ENCODE measurements at places on chromosomes 6 and 20.

DNA sequence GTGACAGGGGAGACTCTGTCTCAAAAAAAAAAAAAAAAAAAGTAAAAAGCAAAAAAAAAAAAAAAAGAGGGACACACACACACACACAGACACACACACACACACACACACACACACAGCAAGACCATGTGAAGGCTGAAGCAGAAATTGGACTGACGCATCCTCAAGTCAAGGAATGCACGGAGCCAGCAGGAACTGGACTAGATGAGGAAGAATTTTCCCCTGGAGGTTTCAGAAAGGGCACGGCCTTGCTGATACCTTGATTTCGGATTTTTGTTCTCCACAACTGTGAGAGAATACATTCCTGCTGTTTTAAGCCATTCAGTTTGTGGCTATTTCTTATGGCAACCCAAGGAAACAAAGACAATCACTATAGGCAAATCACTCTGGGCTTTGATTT is 176.9 kb upstream of the SALL4 start:
- no peak for DNase-seq

- DNase-seq: no peak
Measured at GRCh38 chr6:167970230-167970629, 27.2 kb upstream of the KIF25 start.

GRCh38 chr20:62949153-62949821 is 3.2 kb upstream of the SLC17A9 start:
- DNase-seq: no peak

- DNase-seq: no peak
Measured at GRCh38 chr6:143782481-143782880, 60.7 kb upstream of the LTV1 start.

- DNase-seq: no peak
Measured at GRCh38 chr20:11714886-11715285, 202.8 kb upstream of the BTBD3 start.

- DNase-seq: no peak
Measured at GRCh38 chr6:32214126-32214525, 9.7 kb downstream of the NOTCH4 start.

DNA sequence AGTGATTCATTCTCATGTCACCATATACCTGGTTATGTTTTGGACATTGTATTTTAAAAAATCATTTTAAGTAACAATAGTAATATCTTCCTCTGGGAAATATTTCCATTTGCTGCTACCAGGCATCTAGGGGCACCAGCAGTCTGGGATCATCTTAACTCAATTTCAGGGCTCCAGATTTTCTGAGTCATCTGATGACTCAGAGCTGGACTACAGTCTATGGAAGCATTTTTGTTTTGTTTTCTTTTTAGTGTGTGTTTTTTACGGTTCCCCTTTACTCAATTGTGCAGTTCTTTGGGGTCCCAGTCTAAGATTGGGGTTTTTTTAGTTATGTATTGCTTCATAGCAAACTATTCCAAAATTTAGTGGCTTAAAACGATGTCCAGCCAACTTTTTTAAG is 5.7 kb upstream of the FKBP5 start:
- DNase-seq: no peak

DNA sequence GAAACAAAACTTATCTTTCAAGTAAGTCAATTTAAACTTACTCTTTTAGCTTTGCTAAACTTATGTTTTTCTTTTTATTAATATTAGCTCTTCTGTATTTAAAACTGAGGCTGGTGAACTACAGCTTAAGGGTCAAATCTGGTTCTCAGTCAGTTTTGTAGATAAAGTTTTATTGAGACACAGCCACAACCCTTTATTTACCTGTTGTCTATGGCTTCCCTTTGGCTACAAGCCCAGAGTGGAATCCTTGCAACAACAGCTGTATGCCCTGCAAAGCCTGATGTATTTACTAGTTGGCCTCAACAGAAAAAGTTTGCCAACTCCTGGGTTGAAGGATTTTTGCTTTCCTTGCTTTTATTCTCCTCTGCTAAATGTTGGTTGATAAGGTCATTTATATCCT is 491.4 kb upstream of the RNF217 start:
- DNase-seq: no peak

- DNase-seq: no peak
Measured at GRCh38 chr6:159720708-159721107, 6.6 kb upstream of the WTAP start.

DNA sequence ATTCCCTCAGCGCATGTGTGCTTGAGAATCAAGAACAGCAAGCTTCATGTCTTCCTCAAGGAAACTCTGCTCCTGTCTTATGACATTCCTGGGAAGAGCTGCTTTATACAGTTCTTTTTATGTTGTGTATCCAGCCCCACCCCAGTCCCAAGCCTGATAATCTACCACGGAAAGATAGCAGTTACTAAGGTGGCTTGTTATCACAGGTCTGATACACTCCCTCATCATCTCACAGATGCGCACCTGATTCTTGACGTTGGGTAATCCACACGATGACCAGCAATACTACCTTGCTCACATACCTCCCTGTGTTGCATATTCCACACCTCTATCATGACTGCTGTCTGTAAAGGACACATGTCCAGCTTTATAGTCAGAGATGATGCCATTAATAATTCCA is 3.2 kb downstream of the NHLRC1 start:
- DNase-seq: no peak

DNA sequence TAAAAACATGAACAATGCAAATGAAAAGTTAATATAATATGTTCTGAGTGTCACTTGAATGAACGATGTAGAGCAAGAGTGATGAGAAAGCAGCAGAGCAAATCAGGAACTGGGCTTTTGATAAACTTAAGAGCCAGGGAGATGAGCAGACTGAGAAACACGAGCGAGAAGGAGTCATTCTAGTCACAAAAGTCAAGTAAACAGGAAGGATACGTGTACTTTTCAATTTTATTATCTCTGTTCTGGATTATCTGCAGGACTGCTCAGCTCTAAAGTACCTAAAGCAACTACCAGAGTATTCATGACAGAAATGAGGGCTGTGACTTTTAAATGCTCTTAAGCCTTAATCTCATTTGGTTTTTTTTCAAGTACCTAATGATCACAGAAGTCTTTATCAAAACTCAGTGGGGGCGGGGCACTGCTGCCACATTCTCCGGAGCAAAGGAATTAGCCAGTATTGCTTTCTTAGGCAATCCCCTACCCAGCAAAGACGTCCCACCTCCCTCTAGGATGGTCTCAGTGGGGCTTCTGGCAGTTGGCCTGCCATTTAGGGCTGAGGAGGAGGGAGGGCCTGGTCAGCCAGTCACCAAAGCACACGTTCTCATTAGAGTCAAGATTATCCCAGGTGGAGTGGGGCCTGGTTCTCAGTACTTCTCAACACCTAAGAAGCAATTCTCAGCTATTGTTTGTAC is 8.6 kb downstream of the MAN1A1 start:
- DNase-seq: no peak

DNA sequence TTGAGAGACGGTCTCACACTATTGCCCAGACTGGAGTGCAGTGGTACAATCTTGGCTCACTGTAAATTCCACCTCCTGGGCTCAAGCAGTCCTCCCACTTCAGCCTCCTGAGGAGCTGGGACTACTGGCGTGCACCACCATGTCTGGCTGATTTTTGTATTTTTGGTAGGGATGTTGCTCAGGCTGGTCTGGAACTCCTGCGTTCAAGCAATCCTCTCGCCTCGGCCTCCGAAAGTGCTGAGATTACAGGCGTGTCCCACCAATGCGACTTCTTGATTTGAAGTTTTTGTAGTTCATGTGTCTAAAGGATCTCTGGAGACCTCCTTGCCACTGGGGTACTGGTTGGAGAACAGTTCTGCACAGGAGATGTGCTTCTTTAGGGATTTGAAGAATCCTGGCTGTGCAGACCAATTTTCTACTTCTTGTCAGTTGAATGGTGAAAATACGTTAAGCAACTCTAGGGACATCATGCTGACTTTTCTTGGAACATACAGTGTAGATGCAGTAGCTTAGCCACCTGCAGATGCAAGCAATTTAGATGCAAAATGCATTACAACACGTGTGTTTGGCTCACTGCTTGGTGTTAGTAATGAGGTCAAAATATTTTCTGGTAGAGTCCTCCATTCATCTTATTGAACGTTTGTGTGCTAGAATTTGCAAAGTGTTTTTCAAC is 28.2 kb downstream of the SYTL3 start:
- no peak for DNase-seq

DNA sequence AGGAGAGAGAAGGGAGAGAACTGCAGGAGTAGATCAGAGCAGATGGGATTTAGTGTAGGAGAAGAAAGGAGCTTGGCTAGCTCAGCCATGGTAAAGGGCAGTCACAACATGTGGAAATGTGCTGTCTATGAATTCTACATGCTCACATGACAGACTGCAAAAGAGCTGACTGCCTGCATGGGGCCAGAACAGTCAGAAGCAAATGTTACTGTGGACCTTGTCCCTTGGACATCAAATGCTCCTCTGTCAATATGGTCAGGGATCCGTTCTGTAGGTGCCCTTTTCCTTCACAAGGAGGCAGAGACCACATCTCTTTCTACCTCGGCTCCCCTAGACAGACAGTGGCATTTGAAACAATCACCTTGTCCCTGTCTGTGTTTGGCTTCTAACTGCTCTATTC is 46.6 kb upstream of the HIVEP1 start:
- no peak for DNase-seq

- no peak for DNase-seq
Measured at GRCh38 chr6:138503881-138504680, 4.8 kb upstream of the NHSL1 start.

- DNase-seq: no peak
Measured at GRCh38 chr6:166950443-166950821, 5.9 kb downstream of the RNASET2 start.

- no peak for DNase-seq
Measured at GRCh38 chr6:150030611-150031010, 5.3 kb upstream of the RAET1L start.

GRCh38 chr6:36970892-36971842 is 14.8 kb downstream of the MTCH1 start:
- no peak for DNase-seq

DNA sequence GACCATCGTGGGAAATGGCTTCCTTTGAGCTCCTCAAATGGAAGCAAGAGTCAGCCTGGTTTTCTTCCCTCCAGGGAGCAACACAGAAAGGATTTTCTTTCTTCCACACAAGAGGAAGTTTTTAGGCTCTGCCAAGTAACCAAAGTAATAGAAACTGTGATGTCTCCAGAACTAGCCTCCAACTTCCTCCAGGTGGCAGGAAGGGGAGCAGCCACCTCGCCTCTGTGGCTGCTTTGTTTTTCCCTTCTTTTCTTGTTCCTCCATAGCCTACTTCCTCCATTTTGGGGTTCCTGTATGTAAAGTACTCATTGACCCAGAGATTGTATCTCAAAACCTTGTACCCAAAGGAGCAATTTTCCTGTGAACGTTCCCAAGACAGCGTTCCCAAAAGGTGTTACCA is 32.7 kb upstream of the CCR6 start:
- DNase-seq: no peak

DNA sequence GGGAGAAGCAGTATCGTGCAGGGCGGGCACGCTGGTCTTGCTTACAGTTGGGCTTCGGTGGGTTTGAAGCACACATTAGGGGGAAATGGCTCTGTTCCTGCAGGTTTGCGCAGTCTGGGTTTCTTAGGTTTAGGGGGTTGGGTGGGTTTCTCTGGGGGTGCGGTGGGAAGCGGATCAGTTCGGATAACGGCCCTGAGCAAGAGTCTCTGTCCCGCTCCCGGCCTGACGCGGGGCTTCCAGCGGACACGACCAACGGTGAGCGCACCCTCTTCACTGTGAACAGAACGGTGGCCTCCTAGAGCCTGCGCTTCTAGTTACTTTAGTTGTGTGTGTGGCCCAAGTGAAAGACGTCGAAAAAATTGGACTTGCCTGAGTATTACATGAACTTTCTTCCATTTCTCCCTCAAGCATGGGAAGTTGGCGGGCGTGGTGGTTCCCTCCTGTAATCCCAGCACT is 635 bp upstream of the ELOVL2 start:
- no peak for DNase-seq

- DNase-seq: no peak
Measured at GRCh38 chr6:129491436-129491835, 218.5 kb downstream of the ARHGAP18 start.

DNA sequence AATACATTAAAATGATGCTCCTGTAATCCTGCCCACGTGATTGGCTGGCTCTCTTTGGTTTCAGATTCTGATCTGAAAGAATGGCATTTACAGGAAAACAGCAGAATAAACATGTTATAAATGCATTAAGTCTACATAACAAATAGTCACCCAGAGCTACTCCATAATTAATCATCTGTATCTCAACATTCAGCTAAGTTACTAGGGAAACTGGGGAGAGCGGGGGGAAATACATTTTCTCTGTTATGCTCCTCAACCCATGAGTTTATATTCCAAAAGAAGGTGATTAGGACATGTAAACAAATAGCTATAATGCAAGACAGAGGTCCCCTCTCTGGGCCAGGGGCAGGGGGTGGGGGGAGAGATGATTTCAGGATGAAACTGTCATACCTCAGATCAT is 58.5 kb downstream of the MAP7 start:
- no peak for DNase-seq

- DNase-seq: no peak
Measured at GRCh38 chr6:44276667-44277640, 6.7 kb downstream of the TMEM151B start.

DNA sequence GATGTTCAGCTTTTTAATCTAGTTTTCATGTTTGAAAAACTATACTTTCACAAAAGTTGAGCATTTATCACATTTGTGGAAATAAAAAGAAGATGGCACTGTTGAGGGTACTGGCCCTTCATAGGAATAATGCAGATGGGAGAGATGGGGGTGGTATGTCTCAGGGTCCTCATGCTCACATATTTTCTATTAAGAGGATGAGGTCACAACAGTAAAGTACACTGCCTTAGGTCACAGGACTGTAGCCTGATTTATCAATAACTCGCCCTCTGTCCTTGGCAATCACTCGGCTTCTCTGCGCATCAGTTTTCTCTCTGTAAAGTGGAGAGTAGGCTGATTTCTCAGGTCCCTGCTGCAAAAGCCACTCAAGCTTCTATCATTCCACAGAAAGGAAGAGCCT is 55.9 kb downstream of the PPP1R3G start:
- DNase-seq: no peak

- DNase-seq: no peak
Measured at GRCh38 chr6:117417851-117418250, 7.9 kb downstream of the ROS1 start.

GRCh38 chr6:169064194-169064593 is 189.5 kb downstream of the THBS2 start:
- no peak for DNase-seq

GRCh38 chr20:36153736-36154699 is 522 bp upstream of the EPB41L1 start:
- DNase-seq: no peak

DNA sequence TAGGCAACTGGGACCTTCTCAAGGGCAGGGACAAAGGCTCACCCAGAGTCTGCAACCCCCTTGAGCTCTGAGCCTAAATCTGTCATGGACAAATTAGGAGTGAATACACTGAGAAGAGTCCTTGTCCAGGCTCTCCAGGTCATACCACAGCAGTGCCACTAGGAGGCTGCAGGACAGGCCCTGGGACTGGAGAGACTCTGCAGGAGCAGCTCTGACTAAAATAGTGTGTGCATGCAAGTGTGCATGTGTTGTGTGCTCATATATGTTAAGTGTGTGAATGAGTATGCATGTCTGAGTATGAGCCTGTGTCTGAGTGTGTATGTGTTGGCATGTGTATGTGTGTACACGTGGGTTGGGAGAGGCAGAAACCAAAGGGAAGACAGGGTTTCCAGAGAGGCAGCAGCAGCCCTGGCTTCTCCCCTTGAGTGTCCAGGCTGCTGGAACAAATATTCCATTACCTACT is 27.1 kb downstream of the MRPL14 start:
- DNase-seq: no peak
